Cerebellum (tissue), 4 donors: ENCODE measurements at places on chromosomes 12 and 14. TPM values are rescaled to one million over a fixed set of nuclear protein-coding genes. Genes with fewer than 3 reads are reported as not detected.

The PLCZ1 gene
- total RNA-seq, result 0.82 TPM

The MYH7 gene
- total RNA-seq, result 2.2 TPM

The KRT79 gene
- not detected for total RNA-seq

The STYX gene
- 22.2 TPM for total RNA-seq

The TBX5 gene
- total RNA-seq, result not detected

The SLCO1C1 gene
- 13.6 TPM for total RNA-seq

The GPR135 gene
- 11.7 TPM for total RNA-seq

The CLEC4C gene
- not detected for total RNA-seq

The GRIP1 gene
- 58.6 TPM for total RNA-seq

The DGKA gene
- total RNA-seq, result 14.0 TPM

The ADAM21 gene
- total RNA-seq, result 0.18 TPM

The SLC6A12 gene
- total RNA-seq, result 11.1 TPM

The ADCY6 gene
- total RNA-seq, result 47.3 TPM

The KCNH5 gene
- total RNA-seq, result 7.1 TPM

The KRT73 gene
- not detected for total RNA-seq

The OAS1 gene
- total RNA-seq, result 2.6 TPM

The AKAP3 gene
- 1.6 TPM for total RNA-seq

The KRT5 gene
- total RNA-seq, result 0.18 TPM

The RILPL2 gene
- 0.73 TPM for total RNA-seq

The CCDC38 gene
- not detected for total RNA-seq

The CCDC184 gene
- 7.8 TPM for total RNA-seq

The NRXN3 gene
- total RNA-seq, result 92.6 TPM

The TAS2R20 gene
- total RNA-seq, result 19.2 TPM

The ETNK1 gene
- total RNA-seq, result 95.5 TPM

The RFX4 gene
- total RNA-seq, result 25.9 TPM

The KIF26A gene
- 4.5 TPM for total RNA-seq

The MUCL1 gene
- total RNA-seq, result not detected
